ENCODE measurements at places on chromosomes 5 and 9.
A peak's percentile ranks its signal among the peaks of the same experiment; 100 is the strongest.

GRCh38 chr5:92163906-92164305, 780.8 kb upstream of the ARRDC3 start:
- DNase-seq, result no peak

DNA sequence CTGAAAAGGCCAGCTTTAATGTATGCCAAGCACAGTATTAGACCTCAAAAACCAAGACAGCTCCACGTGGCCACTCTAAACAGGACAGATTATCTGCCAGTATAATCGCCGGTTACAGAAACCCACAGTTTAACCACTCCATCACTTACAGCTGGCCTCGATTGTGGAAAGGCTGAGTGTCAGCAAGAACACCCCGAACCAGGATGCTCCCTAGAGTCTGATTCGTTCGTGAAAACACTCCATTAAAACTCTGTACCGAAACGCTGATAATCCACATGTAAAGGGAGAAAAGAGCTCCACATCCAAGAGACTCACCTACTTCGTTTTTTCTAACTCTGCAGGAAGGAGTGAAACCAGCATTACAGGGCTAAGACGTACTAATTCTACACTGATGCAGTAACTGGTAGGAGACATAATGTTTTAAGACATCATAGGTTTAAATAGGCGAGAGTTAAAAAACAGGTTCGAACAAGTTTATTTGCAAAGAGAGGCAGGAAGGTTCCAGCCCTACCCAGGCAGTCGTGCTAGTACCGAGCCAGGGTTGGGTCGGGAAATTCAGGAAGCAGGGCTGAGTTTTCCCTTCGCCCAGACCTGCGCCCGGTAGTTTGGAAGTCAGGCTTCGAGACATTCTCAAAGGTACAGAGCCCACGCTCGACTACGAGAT, 949 bp downstream of the SERINC5 start:
- DNase-seq, result no peak

DNA sequence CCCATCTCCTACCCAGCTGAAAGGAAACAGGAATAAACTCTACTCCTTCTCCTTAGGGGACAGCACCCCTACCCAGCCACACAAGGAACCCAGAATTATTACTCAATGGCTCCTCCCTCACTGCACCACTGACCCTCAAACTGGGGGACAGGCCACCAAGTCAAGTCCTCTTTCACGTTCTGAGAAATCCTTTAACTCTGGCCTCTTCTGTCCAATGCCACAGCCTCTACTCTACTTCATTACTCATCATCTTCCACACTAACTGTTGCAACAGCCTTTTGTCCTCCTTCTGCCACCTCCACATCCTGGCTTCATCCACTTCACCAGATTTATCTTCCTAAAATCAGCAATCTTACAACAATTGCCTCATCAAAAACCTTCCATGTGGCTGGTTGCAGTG, 6.8 kb downstream of the TTC39B start:
- no peak for DNase-seq

DNA sequence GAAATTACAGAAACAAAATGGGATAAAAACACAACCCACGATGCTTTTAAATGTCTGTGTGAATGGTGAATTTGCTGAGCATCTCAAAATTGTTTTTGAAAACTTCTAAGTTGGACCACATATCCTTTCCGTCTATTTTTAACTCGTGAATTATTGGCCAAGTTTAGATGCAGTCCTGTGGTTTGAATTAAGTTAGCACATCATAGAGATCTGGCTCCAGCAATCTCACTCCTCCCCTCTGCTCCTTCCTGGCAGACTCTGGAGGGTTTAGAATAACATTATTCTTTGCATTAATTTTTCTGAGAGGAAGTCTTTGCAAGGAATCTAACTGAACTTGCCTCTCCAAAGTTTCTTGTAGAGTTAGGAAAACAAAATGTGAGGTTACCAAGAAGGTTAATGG, 14.5 kb upstream of the ANKRD55 start:
- DNase-seq, result no peak

GRCh38 chr5:176732306-176732705, 78.1 kb upstream of the UNC5A start:
- no peak for DNase-seq

GRCh38 chr9:93257808-93258331, 73.9 kb downstream of the WNK2 start:
- no peak for DNase-seq

DNA sequence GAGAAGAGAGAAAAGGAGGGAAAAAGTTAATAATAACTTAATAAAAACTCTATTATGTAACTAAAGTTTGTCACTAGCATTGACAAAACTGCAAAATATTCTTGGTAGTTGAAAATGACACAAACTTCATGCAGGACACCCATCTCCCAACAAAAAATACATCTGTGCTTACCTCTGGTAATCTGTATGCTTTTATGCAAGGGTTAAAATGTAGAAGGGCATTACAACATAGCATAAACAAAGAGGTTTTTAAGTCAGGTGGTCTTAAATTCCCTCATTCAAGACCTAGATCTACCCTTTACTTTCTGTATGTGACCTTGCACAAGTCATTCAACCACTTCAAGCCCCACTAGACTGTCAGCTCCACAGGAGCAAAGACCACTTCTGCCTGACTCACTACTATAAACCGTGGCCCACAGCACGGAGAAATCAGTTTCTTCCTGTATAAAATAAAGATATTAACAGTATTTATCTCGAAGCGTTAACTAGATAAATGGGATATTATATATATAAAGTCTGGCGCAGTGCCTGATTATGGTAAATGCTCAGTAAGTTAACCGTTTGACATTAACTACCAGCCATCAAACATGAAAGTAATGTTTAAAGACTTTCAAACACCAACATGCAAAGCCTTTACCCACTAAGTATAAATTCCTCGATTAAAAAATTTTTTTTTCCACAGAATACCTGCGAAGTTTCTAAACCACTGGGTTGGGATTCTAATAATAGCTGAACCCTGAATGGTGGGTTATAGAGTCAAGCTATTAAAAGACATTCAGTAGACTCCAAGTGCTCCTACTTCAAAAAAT, 2.0 kb downstream of the FBXL17 start:
- no peak for DNase-seq

- DNase-seq, result peak; percentile 36
Observed at GRCh38 chr9:33458444-33458843, 11.1 kb upstream of the AQP3 start.

GRCh38 chr5:61180886-61181285, 18.6 kb upstream of the SMIM15 start:
- no peak for DNase-seq

GRCh38 chr9:91208837-91209236, 152.9 kb downstream of the AUH start:
- DNase-seq, result no peak

GRCh38 chr5:66710557-66711088, 114.4 kb downstream of the MAST4 start:
- DNase-seq, result no peak

DNA sequence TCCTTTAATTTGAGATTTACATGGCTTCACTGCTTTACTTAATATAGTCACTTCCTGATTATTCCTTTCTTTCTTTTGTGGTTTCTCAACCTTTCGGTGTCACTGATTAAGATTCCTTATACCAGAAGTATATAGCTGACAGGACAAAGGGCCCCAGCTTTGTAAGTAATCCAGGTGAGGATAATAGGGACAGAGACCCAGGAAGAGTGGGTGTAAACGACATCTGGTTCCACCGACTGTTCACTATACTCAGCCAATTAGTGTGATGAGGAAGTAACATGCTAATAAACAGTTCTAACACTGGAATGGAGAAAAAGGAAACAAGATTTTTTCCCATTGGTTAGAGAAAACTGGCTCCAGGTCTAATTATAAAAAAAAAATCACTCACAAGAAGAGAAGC, 286.3 kb upstream of the EFNA5 start:
- DNase-seq, result no peak

- no peak for DNase-seq
Observed at GRCh38 chr9:91359734-91360470, 1.8 kb downstream of the AUH start.

- no peak for DNase-seq
Observed at GRCh38 chr9:86795823-86796553, 151.3 kb downstream of the GAS1 start.

GRCh38 chr9:72041775-72042194, 18.6 kb downstream of the C9orf57 start:
- DNase-seq, result no peak

DNA sequence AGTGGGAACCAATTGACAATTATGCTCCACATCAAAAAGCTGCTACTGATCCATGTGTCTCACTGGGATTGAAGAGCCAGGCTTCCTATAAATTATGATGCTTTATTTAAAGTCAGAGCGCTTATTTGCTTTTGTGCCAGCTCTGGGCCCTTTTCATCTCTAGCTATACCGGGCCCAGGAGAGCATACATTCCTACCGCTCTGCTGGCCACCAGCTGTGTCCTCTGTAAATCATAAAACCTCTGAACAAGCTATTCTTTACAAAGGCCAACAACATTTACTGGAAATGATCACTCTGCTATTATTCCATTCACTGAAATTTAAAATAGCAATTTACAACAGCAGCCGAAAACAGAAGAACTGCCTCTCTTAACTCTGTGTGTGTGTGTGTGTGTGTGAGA, 86.6 kb downstream of the ZNF608 start:
- DNase-seq, result no peak

- DNase-seq, result no peak
Observed at GRCh38 chr5:68482199-68482598, 266.6 kb downstream of the PIK3R1 start.

- DNase-seq, result no peak
Observed at GRCh38 chr9:119181561-119181960, 187.7 kb downstream of the BRINP1 start.

- DNase-seq, result no peak
Observed at GRCh38 chr9:105646879-105647594, 15.2 kb upstream of the TAL2 start.

DNA sequence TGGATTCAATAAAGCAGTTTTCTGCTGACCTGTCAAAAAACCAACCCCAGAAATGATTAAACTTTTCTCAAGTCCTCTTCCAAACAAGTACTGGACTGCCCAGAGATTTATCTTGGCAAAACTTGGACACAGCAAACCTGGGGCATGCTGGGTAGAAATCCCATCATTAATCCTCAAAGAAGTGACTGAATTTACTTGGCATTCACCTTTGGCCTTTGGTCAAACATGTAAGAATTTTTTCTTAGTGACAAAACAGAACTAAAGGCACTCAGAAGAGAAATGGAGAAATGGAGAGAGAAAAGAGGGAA, 248.6 kb upstream of the NREP start:
- no peak for DNase-seq

- no peak for DNase-seq
Observed at GRCh38 chr5:80165452-80165851, 90.4 kb downstream of the SERINC5 start.

DNA sequence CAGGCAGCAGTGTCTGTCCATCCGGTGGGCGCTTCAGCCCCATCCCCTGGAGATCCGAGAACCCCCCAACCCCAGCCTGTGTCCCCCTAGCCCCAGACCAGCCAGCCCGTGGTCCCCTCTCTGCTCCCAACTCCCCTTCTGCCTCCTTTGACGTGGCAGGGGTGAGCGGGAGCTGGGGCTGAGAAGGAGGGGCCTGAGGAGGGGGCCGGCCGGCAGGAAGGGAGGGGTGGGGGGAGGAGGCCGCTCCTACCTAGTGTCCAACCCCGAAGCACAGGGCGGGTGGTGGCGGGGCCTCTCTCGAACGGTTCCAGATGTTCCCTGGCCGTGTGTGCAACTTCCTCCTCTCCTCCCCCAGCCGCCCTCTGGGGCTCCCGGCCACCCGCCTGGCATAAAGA, 31.0 kb downstream of the GOLGA2 start:
- DNase-seq, result no peak

GRCh38 chr9:5617749-5618148, 11.2 kb upstream of the RIC1 start:
- no peak for DNase-seq

DNA sequence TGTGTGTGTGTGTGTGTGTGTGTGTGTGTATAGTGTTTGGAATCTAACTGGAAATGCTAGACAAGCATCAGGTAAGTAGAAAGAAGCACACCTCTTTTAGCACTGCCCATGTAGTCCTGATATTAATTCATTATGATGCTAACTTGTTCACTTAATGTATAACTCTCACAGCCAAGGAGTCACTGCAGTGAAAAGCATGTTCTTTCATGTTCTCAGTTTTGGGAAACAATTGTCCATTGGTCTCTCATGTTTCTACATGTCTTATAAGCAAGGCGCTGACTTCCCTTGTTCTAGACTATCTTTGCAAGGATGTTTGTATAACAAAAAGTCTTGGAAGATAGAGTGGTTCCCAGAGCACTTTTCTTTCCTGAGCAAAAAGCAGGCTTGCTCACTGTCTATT, 148.8 kb upstream of the TNPO1 start:
- DNase-seq, result no peak

- DNase-seq, result no peak
Observed at GRCh38 chr5:76331126-76331525, 72.0 kb upstream of the IQGAP2 start.

DNA sequence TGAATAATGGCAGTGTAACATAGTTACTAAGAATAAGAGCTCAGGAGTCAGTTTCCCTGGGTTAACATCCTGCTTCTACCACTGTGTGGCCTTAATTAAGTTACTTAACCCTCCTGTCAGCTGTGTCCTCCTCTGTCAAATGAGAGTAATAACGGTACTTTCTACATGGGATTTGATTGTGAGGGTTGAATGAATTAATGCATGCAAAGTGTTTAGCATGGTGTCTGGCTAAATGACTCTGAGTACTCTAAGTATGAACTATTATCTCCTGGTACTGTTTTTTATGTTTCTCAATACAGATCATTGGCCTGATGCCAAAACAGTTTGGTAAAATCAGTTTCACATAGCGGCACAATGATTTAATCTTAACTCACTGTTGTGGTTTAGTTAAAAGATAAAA, 19.6 kb downstream of the ZNF131 start:
- no peak for DNase-seq

- no peak for DNase-seq
Observed at GRCh38 chr9:129595903-129596540, 24.9 kb downstream of the C9orf50 start.

GRCh38 chr5:179974246-179974945, 66.7 kb upstream of the TBC1D9B start:
- no peak for DNase-seq

DNA sequence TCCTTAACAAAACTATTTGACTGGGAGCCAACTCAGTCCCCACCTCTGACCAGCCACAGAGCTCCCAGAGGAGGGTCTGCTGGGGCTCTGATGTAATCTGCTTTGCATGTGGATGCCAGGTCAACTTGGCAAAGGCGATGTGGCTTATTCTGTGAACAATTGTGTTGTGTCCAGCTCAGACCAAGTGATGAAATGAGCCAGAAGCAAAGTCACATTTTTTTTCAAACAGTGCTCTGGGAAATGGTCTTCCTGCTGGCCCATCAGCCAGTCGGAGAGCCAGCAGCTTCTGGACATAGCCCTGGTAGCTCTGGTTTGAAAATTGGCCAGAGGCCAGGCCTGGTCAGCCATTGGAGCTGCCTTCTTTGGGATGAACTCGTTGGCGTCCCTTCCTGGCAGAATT, 86.5 kb downstream of the ANGPTL2 start:
- no peak for DNase-seq
